AG09319 (cell line): ENCODE measurements at places on chromosomes 6 and 20.

GRCh38 chr6:100296810-100297544 is 167.7 kb downstream of the SIM1 start:
- peak; percentile 50 for DNase-seq

DNA sequence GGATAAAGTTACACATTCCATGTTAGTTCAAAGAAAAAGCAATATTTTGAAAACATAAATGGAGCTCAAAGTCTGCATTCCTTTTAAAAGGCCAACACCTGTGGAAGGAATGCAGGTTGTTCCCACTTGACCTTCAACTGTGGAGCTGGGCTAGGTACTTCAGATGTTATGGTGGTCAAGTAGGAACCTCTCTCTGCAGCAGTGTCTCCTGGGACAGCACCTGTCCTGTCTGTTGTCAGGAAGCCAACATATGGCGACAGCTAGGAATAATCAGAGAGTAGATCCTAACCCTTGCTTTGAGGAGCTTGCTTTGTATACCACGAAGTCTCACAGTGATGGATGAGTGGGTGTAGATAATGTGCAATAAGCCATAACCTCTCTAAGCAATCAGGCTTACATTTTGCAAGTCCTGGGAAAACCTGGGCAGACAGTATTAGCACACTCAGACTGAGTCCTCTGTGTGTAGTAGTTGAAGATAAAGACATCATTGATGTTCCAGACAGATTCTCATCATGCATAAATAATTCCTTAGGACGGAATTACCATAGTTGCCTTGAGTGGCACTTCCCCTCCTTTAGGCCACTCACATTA is 347.5 kb downstream of the PRL start:
- DNase-seq: no peak

DNA sequence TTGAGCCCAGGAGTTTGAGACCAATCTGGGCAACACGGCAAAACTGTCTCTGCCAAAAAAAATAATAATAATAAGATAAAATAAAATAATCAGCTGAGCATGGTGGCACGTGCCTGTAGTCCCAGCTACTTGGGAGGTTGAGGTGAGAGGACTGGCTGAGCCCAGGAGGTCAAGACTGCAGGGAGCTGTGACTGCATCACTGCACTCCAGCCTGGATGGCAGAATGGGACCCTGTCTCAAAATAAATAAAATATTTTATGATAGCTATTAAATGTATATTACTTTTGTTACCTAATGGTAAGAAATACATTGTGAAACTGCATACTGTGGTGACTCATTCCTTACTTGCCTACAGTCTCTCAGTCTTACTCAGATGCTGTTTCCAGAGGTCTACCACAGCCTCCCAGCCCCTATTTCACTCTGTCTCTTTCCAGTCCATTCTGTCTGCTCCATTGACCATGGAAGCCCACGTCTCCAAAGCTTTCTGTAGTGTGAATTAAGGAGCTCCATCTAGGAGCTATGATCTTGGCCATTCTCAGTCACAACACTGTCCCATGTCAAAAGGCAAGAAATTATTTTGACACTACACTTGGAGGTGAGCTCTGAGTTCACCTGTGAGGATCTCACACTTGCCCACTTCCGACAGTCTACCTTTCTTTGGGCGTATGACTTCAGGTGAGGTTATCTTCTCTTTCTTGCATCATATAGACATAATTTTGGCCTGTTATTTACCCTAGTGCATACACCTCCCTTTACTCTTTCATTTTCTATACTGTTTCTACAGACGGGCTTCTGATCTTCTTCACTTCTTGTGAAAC is 22.4 kb upstream of the SNX9 start:
- DNase-seq: no peak

DNA sequence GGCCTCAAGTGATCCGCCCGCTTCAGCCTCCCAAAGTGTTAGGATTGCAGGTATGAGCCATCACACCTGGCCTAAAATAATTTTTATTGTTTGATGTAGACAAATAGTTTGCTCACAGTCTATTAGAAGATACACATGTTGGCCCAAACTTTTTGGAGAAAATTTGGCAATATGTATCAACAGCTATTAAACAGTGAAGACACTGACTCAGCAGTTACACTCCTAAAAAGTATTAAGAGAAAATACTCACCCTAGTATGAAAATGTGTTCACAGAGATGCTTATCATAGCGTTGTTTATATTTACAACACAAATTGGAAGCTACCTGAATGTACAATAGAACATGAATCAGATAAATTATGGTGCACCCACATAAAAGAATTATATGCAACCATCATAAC is 173.1 kb downstream of the WDR27 start:
- DNase-seq: no peak

DNA sequence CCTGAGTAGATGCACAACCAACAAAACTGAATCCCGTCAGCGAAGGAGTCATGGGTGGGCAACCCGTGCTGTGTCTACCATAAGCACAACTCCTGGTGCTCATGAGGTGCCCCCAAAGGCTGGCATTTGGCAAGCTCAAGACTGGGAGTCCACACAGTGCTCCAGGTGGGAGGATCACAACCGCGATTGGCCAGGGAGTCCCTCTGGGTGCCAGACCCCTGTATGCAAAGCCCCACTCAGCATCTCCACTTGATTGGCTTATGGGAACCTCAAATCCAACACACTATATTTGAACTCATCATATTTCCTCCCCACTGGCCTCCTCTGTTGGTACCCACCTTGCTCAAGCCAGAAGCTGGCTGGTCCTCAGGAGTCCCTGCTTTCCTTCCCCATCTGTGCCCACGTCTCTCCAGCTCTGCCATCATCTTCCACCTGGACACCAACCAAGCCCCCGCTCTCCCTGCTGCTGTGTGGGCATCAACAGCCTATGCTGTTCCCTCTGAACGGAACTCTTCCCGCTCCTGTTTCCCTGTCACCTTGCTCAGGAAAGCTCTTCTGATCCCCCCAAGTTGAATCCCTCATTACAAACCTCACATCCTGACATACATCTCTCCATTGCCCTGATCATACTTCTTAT is 142.3 kb upstream of the PTPN1 start:
- DNase-seq: no peak

DNA sequence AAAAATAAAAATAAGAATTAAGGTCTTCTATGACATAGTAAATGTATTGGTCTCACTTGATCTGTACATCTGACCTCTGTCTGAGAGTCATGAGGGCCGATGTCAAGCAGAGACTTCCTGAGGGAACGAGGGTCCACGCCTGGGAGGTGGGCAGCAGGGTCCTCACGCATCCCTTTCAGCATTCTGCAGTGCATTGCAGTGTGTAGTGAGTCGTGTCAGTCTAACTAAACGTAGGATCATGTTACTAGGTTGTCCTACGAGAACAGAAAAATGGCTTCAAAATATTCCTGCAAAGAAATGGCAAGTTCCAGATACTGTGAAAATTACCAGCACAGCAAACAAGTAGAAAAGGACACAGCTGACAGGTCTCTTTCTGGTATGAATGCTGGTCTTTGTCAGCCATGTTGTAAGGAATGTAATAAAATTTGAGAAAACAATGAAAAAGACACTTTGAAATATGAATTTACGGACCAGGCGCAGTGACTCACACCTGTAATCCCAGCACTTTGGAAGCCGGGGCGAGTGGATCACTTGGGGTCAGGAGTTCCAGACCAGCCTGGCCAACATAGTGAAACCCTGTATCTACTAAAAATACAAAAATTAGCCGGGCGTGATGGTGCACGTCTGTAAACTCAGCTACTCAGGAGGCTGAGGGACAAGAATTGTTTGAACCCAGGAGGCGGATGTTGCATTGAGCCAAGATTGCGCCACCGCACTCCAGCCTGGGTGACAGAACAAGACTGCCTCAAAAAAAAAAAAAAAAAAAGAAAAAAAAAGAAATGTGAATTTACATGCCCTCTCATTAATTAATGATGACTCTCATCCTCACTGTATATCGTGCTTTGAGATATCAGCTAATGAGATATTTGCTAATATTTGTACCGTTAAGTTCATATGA is 2.4 kb upstream of the AHCY start:
- no peak for DNase-seq

- no peak for DNase-seq
These were observed 187.2 kb downstream of the LRFN2 start for GRCh38 chr6:40399888-40400457.

DNA sequence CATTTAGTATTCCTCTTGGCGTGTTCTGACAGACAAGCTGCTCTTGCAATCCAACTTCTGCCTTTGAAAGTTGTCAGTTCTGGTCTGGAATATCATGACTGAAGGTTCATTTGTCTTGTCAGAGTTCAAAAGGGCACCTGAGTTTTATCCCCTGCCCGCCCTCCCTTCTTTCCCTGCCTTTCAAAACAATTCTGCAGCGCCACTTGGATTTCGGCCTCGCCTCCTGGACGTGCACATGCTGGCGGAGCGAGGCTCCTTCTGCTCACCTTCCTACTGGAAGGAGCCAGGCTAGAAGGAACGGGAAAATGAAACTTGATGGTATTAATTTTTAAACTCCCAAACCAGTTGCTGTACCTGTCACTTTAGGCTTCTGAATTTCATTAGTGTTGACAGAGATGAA is 55.7 kb upstream of the HDGFL1 start:
- DNase-seq: no peak

- DNase-seq: no peak
These were observed 714 bp upstream of the RTEL1 start for GRCh38 chr20:63657260-63657936.

- no peak for DNase-seq
These were observed 539.3 kb upstream of the ID4 start for GRCh38 chr6:19297880-19298279.

DNA sequence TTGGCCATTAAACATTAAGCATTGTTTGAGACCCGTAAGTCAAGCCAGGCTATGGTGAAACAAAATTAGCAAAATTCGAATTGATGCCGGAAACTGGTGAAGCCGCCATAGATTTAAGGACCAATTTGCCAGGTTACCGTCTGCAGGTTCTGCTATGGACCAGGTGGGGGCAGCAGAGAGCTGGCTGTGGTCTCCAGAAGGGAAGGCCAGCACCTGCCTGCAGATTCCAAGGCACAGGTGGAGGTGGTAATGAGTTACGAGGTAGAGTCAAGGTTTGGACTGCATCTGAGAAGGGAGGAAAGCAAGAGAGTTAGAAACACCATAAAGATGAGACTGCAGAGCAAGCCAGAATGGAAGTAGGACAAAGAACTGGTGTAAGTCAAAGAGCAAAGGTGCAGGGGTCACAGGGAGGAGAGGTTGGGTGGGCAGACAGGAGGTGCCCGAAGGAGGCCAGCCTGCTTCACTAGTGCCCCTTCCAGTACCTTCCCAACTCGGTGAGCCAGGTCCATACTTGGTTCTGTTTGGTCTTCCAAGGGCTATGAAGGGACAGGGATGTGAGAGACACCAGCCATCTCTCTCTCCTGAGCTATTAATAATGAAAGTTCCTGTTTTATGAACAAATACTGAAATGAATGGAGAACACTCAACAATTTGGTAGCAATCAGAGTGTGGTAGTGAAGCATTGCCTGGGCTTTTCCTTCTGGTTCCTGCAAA is 131.6 kb upstream of the ESR1 start:
- DNase-seq: no peak

DNA sequence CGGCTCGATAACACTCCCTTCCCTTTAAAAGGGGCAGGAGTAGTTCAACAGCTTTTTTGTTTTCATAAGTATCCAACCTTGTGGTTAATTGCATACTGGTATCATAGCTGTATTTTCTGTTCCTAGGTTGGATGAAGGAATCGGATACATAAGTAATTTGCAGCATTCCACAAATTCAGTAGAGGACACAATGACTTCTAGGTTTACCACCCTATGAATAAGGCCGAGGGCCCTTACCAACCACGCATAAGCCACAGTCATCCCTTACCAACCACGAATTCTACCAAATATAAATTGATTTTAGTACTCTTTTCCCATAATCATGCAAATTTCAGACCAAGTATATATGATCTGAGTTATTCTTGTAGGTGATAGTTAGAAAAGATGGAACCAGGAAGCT is 36.3 kb downstream of the MCUR1 start:
- DNase-seq: no peak

DNA sequence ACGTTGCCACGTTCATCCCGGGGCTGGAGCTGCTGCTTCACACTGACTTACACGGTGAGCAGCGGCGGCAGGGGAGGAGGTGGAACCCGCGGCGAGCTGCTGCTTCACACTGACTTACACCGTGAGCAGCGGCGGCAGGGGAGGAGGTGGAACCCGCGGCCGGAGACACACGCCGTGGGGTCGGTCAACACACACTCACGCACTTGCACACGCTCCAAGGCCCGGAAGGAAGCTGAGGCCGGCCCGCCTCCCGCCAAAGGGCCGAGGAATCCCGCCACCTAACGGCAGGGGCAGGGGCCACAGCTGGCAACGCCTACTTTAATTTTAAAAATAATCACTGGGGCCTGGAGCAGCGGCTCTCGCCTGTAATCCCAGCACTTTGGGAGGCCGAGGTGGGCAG is 94.4 kb upstream of the FOXC1 start:
- DNase-seq: no peak

- no peak for DNase-seq
These were observed 1.3 kb downstream of the PRND start for GRCh38 chr20:4722993-4723392.

DNA sequence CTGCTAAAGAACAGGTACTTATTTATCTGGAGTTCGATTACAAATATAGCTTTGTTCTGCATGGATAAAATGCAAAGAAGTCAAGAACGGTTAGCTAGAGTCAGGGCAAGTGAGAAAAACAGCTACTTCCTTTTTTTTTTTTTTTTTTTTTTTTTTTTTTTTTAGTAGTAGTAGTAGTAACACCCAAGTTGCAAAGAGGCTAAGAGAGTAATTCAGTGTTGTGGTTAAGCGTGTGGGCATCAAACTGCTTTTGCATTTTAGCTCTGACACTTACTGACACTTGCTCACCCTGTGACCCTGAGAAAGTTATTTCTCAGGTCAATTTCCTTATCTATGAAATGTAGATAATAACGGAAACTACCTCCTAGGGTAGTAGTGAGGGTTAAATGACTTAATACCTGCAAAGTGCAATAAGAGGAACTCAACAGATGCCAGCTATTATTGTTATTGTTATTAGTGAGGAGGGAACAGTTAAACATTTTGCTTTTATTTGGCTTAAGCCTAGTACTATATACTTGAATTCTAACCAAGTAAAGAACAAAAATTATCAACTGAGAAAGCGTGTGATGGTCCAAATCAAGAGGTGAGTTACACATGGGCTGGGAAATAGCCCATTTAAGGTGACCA is 86.7 kb upstream of the BACH2 start:
- no peak for DNase-seq

GRCh38 chr6:76768556-76768955 is 694.7 kb downstream of the HTR1B start:
- no peak for DNase-seq

GRCh38 chr20:43238266-43238665 is 48.6 kb upstream of the PTPRT start:
- DNase-seq: no peak

DNA sequence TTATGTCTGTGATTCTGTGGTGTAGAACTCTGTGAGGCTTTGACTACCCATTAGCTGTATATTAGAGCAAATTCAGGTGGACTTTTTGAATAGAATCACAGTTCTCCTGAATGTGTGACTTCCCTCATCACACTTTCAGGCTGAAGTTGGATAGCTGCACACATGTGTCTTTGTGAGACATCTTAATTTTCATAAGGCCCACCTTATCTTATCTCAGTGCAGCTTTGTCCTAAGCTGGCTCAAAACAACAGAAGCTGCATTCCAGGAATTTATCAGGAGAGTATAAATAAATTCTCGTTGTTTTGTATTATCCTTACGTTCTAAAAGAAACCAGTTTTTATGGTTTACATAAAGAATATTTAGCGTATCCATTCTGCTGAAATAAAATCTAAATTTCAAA is 26.2 kb upstream of the SLC35D3 start:
- DNase-seq: no peak
